ENCODE measurements at places on chromosomes 6 and 20.

- no peak overlapping the region for H3K4me3 ChIP-seq
- no peaks in the 10 kb centered on the region for H3K36me3 ChIP-seq
- no peaks in the 10 kb centered on the region for H3K27me3 ChIP-seq
- no peak overlapping the region for H3K27ac ChIP-seq
- no peak for DNase-seq
Observed at GRCh38 chr20:31691646-31692275, 30.9 kb downstream of the BCL2L1 start.

DNA sequence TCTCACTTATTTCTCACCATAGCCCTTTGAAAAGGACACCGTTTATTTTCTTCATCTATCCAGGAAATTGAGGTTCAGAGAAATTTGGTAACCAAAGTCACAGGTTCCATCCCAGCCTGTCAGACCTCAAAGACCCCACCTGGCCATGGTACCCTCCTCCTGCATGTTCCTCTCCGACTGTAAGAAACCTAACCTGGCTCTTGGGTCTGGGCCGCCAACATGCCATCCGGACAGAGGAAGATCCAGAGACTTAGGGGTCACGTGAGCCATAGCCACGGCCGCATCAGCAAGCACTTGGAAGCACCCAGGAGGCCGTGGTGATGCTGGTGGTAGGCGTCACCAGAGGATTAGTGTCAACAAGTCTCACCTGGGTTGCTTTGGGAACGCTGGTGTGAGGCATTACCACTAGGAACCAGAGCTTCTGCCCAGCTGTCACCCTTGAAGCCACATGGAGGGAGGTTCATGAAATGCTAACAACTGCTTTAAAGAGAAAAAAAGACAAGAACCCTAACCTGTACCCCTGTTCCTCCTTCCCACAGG is 177.1 kb downstream of the EYA2 start:
- H3K36me3 ChIP-seq, result no peaks in the 10 kb centered on the region
- H3K27me3 ChIP-seq, result no peaks in the 10 kb centered on the region
- H3K4me3 ChIP-seq, result no peak overlapping the region
- H3K27ac ChIP-seq, result no peak overlapping the region
- no peak for DNase-seq

GRCh38 chr6:77715588-77715987 is 62.7 kb downstream of the MEI4 start:
- H3K27me3 ChIP-seq, result no peaks in the 10 kb centered on the region
- no peaks in the 10 kb centered on the region for H3K4me1 ChIP-seq
- no peak for DNase-seq
- no peaks in the 10 kb centered on the region for H3K36me3 ChIP-seq
- H3K27ac ChIP-seq, result no peak overlapping the region

- H3K4me1 ChIP-seq, result peaks cover 31% of the 10 kb centered on the region
- no peaks in the 10 kb centered on the region for H3K36me3 ChIP-seq
- peak overlapping the region; percentile 89 for H3K27ac ChIP-seq
- no peaks in the 10 kb centered on the region for H3K27me3 ChIP-seq
Observed at GRCh38 chr6:44222486-44223318, 693 bp upstream of the SLC29A1 start.

- H3K36me3 ChIP-seq, result no peaks in the 10 kb centered on the region
- H3K4me1 ChIP-seq, result no peaks in the 10 kb centered on the region
- no peaks in the 10 kb centered on the region for H3K27me3 ChIP-seq
- no peak overlapping the region for H3K4me3 ChIP-seq
- DNase-seq, result no peak
- no peak overlapping the region for H3K27ac ChIP-seq
Observed at GRCh38 chr20:61044499-61044898, 207.6 kb upstream of the CDH4 start.

DNA sequence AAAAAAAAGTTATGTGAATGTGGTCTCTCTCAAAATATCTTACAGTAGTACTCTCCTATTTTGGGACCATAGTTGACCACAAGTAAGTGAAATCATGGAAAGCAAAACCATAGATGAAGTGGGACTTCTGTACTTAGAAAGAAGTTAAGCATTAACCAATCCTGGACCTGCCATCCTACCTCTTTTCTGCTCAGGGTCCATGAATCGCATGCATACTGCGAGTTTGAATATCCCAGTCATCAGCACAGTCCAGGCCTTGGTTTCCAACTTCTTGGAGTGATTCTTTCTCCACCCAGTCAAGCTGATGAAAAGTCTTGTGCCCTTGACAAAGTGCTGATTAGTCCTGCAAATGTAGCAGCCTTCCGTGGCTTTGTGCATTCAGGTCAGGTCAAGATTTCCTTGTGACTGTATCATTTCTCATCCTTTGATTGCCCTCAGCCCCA is 46.0 kb downstream of the RNF217 start:
- DNase-seq, result no peak
- H3K4me1 ChIP-seq, result no peaks in the 10 kb centered on the region

- no peak for DNase-seq
- no peak overlapping the region for H3K4me3 ChIP-seq
Observed at GRCh38 chr6:113824411-113824810, 32.7 kb upstream of the MARCKS start.

DNA sequence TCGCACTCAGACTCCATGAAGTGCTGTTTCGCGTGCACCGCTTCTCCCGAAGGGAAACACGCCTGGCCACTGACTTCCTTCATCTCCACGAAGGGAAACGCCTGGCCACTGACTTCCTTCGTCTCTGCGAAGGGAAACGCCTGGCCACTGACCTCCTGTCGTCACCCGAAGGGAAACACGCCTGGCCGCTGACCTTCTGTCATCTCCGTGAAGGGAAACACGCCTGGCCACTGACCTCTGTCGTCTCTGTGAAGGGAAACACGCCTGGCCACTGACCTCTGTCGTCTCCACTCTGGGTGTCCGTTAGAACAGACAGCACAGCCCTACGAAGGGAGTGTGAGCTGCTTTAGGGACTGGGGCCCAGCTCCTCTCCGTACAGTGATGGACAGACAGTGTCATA is 17.1 kb upstream of the ADRM1 start:
- H3K4me1 ChIP-seq, result no peaks in the 10 kb centered on the region
- DNase-seq, result peak; percentile 77
- no peaks in the 10 kb centered on the region for H3K36me3 ChIP-seq
- H3K27ac ChIP-seq, result no peak overlapping the region
- no peaks in the 10 kb centered on the region for H3K27me3 ChIP-seq

- no peak overlapping the region for H3K4me3 ChIP-seq
- DNase-seq, result no peak
- H3K27ac ChIP-seq, result no peak overlapping the region
- H3K4me1 ChIP-seq, result no peaks in the 10 kb centered on the region
- no peaks in the 10 kb centered on the region for H3K36me3 ChIP-seq
Observed at GRCh38 chr20:15395457-15395856, 1058.0 kb upstream of the FLRT3 start.

DNA sequence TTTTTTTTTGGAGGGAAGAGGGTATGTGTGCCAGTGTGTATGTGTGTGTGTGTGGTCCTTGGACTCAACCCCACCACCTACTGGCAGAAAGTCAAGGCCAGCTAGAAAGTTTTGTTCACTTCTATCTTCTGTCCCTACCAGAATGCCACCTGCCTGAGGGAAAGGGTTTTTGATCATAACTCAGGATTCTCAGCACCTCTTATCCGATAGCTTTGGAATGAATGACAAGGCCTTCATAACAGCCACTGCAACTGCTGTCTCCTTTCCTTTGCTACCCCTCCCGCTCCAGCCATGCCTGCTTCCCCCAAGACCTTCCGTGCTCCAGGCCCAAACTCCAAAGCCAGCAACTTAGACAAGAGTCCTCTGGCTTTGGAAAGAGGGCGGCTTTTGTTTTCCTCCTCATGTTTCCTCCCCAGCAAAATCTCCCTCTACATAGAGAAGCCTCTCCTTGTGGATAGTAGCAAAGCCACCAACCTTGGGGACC is 18.7 kb downstream of the BTN3A1 start:
- no peaks in the 10 kb centered on the region for H3K4me1 ChIP-seq
- H3K36me3 ChIP-seq, result no peaks in the 10 kb centered on the region
- H3K27me3 ChIP-seq, result no peaks in the 10 kb centered on the region
- no peak for DNase-seq
- H3K4me3 ChIP-seq, result peak overlapping the region; percentile 64
- H3K27ac ChIP-seq, result peak overlapping the region; percentile 92

DNA sequence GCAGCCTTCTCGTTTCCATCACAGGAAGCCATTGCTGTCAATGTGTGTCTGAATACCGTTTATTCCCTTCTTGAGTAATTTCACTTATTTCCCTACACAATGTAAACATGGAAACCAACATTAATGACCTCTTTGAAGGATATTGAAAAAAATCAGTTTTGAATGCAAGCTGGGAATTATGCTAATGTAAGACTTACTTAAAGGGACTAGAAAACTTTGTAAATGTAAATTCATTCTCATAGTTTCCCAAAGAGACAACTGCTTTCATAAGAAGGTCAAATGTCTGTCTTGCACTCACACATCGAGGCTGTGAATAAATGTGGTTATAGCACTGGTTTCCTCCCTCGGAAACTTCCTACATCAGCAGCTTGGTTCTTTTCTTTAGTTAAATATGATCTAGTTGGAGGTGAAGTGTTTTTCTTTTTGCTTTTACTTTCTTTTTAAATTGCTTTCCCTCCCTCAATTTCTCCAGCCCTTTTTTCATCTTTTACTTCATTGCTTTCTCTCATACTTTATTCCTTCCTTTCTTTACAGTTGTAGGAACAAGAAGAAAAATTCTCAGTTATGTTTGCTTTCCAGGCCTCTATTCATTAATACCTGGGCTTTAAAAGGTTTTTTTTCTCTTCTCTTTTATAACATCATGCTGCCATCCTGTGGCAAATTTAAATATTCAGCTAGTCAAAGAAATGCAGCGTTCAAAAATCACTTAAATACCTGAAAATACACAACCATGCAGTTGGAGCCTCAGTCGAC is 108.3 kb downstream of the TNFAIP3 start:
- no peaks in the 10 kb centered on the region for H3K36me3 ChIP-seq
- no peak overlapping the region for H3K4me3 ChIP-seq
- H3K4me1 ChIP-seq, result no peaks in the 10 kb centered on the region
- H3K27me3 ChIP-seq, result no peaks in the 10 kb centered on the region

GRCh38 chr20:3164043-3164762 is 4.5 kb upstream of the FASTKD5 start:
- no peaks in the 10 kb centered on the region for H3K27me3 ChIP-seq
- DNase-seq, result no peak
- H3K4me3 ChIP-seq, result no peak overlapping the region

GRCh38 chr20:3382836-3383235 is 24.6 kb downstream of the DNAAF9 start:
- no peak overlapping the region for H3K27ac ChIP-seq
- no peaks in the 10 kb centered on the region for H3K4me1 ChIP-seq
- H3K27me3 ChIP-seq, result no peaks in the 10 kb centered on the region
- H3K4me3 ChIP-seq, result no peak overlapping the region
- H3K36me3 ChIP-seq, result no peaks in the 10 kb centered on the region

DNA sequence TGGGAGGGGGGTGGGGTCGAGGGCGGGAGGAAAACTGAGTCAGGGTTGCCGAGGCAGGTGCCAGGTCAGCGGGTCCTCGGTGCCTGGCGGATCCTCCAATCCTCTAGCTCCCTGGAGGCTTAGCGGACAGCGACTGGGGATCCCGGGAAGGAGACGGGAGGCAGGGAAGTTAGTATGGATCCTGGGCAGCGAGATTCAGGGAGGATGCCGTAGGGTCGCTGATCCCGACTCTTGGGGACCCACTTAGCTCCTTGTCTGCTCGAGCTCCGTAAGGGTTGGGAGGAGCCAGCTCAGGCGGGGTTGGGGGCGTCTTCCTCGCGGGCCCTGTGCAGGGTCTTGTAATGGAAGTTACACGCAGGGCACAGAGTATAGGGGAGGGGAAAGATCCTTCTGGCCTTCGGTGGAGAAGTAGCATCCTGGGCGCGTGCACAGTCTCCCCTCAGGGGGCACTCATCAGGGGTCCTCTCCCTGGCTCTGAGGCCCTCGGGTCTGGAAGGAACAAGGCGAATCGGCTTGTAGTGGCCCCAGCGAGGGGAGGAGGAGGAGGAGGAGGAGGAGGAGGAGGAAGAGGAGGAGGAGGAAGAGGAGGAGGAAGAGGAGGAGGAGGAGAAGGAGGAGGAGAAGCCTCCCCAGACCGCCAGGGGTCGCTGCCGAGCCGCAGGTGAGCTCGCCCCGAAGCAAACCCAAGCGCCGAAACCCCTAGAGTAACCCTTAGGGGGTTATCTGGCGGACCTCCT is 6.4 kb upstream of the SLC12A5 start:
- peak; percentile 42 for DNase-seq
- no peak overlapping the region for H3K4me3 ChIP-seq
- no peak overlapping the region for H3K27ac ChIP-seq
- peaks cover 29% of the 10 kb centered on the region for H3K27me3 ChIP-seq

- H3K36me3 ChIP-seq, result no peaks in the 10 kb centered on the region
- H3K4me1 ChIP-seq, result peaks cover 7% of the 10 kb centered on the region
- DNase-seq, result no peak
- no peaks in the 10 kb centered on the region for H3K27me3 ChIP-seq
Observed at GRCh38 chr6:169189686-169190085, 64.0 kb downstream of the THBS2 start.

DNA sequence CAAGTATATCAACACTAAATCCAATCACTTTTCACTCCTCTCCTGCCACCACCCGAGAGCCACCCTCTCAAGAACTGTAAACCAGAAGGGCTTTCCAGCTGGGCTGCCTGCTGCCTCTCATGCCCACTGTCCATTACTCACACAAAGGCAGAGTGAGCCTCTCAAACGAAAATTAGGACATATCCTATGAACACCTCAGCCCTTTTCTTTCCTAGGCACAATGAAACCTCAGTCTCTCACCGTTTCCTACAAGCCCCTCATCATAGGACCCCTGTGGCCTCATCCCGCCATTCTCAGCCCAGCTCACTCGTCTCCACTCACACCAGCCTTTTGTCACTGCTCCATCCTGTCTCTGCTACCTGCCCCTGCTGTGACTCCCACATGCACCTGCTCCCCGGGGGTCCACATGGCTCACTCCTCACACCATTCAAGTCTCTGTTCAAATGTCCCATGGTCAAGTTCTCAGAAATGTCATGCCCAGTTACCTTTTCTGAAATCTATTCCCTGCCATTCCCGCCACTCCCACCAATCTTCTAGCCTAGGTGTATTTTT is 7.4 kb downstream of the HLA-F start:
- DNase-seq, result no peak
- H3K4me3 ChIP-seq, result no peak overlapping the region
- no peaks in the 10 kb centered on the region for H3K27me3 ChIP-seq
- no peak overlapping the region for H3K27ac ChIP-seq

DNA sequence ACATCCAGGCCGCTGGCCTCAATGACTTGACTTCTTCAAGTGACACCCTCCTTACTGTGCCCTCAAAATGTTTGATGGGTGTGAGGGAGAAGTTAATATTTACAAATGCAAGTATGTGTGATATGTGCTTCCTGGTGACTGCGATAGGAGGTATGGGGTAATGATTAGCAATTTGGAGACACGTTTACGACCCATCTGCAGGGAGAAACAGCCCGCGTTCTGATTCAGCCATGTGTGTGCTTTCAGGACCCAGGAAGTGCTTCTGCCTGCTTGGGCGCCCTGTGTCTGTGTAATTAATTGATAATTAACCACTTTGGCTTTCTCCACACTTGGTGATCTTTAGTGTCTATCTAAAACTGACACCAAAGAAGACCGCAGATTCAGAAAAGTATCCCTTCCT is 25.0 kb downstream of the SIRPA start:
- no peaks in the 10 kb centered on the region for H3K4me1 ChIP-seq
- H3K4me3 ChIP-seq, result no peak overlapping the region
- no peaks in the 10 kb centered on the region for H3K36me3 ChIP-seq
- no peak for DNase-seq
- H3K27ac ChIP-seq, result no peak overlapping the region

GRCh38 chr6:134750669-134751068 is 199.2 kb downstream of the ALDH8A1 start:
- no peak overlapping the region for H3K27ac ChIP-seq
- H3K36me3 ChIP-seq, result no peaks in the 10 kb centered on the region
- H3K4me1 ChIP-seq, result no peaks in the 10 kb centered on the region
- no peak overlapping the region for H3K4me3 ChIP-seq
- DNase-seq, result no peak

GRCh38 chr6:144767051-144767450 is 481.9 kb downstream of the UTRN start:
- no peaks in the 10 kb centered on the region for H3K27me3 ChIP-seq
- no peak for DNase-seq
- no peak overlapping the region for H3K27ac ChIP-seq
- no peaks in the 10 kb centered on the region for H3K36me3 ChIP-seq
- no peak overlapping the region for H3K4me3 ChIP-seq
